ENCODE measurements at places on chromosomes 2 and 18.

GRCh38 chr2:169393068-169393590 lies 30.8 kb upstream of the LRP2 start:
- DNase-seq = no peak

DNA sequence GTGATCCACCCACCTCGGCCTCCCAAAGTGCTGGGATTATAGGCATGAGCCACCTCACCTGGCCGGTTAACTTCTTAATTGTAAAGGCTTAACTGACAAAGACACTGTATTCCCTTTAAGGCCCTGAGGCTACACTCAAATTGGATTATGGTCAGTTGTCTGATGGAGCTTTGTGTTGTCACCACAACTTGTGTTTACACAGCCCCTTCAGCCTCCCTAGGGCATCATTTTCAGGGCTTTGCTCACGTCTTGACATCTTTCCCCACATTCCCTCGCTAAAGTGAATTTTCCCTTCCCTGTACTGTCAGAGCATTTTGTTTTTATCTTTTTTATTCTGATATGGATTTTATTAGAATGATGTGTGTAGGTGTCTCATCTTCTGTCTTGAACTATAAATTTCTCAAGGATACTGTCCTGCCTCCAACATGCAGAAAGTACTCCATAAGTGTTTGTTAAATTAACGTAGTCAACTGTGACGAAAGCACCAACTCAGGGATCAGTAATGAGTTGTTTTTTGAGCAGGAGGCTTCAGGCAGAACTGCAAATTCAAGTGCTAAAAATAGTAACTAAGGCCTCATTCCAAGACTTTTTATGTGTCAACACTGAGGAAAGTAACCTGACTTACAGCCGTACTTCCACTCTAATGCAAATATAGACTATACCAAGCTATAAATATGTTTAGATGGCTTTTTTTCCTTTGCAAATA lies 77.1 kb upstream of the NARS1 start:
- DNase-seq = no peak

GRCh38 chr2:133906396-133906795 lies 338.1 kb upstream of the NCKAP5 start:
- no peak for DNase-seq

DNA sequence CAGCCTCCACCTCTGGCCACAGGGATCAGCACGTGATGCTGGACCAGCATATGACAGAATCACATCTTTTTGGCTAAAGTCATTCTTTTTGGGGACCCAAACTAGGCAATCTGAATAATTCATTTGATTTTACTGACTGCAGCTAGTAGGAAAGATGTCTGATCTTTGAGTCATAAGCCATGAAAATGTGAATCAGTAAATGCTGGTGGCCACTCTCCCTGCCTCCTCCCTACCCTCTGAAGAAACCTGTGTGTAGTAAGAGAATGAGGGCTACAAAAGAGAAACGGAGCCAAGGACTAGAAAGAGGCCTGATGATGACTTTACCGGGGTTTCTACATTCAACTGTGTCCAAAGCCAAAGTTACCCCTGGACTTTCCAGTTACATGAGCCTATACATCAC lies 10.1 kb upstream of the LRPPRC start:
- DNase-seq = no peak

DNA sequence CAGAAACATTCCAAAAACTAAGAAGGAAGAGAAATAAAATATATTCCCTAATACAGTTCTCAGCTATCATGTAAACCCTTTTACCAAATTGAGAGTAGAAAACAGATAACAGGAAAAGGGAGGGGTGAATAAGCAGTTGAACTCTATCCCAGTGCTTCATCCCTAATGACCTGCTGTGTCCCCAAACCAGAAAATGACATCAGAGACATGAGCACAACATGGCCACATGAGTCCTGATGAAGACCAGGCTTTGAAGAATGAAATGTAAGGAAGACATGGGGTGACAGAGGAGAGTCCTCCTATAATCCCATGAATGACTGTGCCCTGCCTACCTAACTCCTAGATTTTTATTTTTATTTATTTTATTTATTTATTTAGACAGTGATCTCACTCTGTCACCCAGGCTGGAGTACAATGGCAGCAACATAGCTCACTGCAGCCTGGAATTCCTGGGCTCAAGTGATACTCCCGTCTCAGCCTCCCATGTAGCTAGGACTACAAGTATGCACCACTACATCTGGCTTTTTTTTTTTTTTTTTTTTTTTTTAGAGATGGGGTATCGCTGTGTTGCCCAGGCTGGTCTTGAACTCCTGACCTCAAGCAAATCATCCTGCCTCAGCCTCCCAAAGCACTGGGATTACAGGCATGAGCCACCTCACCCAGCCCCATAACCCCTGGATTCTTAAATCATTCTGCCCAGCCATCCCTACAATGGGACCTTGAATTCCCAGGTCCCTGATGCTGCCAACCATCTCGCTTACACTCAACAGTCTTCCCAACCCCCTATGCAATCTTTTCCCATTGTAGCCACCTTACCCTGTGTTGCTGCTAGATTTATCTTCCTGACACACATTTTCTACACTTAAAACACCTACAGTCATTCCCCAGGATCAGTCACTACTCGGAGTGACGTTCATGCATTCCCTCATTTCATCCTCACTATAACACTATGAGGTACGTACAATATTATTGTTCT lies 64.5 kb downstream of the ANKRD44 start:
- no peak for DNase-seq

DNA sequence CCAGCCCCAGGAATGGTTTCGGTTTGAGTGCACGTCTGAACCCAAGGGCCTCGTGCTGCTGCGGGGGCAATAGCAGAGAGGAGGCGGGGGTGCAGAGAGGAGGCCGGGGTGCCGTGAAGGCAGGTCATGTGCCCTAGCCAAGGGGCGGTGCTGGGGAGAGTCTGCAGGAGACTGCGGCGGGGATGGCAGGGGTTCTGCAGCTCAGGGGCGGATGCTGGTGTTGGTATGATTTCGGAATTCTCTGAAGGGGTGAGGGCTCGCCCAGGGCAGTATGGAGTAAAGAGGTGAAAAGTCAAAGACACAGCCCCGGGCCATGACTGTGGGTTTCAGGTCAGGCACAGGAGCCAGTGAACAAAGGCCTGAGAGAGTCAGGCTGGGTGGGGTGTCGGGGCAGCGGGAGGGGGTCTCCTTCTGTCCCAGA lies 186.5 kb upstream of the HDAC4 start:
- DNase-seq = no peak

DNA sequence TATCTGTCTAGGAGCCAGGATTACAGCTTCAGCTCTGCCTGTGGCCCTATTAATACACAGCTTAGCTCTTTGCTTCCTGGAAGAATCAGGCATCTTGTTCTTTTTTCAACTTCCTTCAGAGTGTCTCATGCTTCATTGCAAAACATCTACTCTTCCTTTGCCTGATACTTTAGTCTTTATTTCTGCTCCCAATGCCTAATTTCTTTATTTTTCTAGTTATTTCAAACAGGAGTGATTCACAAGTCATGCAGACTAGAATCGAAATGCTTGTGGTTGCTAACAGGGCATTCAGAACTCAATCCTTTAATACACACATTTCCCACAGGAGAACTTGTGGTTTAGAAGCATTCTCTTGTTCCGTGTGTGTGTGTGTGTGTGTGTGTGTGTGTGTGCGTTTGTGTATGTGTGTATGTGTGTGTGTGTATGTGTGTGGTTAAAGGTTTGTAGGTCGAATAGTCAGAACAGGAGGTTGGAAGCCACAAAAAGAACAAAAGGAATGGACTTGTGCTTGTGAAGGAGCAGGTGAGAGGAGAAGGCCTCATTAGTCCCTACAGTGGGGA lies 28.3 kb upstream of the INSIG2 start:
- DNase-seq = no peak

GRCh38 chr2:113075030-113075429 lies 7.3 kb downstream of the IL1F10 start:
- DNase-seq = no peak

DNA sequence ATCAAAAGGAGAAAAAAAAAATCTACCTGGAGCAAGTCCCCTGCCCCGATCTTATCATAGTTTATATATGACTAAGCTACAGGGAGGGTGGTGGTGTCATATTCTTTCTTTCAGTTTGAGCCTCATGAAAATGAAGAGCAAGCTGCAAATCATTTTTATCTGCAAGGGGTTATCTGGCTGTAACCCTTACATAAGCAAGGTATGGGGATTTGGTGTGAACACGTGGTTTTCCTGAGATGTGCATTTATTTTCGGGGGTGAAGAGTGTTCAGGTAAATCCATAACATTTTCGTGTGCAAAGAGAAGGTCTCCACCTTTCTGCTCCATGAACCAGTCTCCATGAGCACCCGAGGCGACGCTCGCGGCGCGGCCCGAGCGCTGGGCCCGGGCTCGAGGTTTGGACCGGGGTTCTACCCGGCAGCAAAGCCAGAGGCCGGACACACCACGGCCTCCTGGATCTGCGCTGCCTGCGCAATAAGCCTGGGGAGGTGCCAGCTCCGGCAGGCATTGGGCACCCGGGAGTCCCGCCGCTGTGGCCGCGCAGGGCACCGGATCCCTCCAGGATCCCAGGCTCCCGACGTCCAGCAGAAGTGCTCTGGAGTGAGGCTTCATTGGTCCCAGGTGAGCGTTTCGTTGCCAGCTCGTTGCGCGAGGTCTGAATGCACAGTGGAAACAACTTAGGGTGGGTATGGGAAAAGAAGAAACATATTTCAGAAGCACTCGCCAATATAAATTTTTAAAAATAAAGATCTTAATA lies 36.1 kb upstream of the GPD2 start:
- DNase-seq = peak; percentile 89

- peak; percentile 82 for DNase-seq
Observed at GRCh38 chr18:111306-112014, 46.9 kb upstream of the USP14 start.

DNA sequence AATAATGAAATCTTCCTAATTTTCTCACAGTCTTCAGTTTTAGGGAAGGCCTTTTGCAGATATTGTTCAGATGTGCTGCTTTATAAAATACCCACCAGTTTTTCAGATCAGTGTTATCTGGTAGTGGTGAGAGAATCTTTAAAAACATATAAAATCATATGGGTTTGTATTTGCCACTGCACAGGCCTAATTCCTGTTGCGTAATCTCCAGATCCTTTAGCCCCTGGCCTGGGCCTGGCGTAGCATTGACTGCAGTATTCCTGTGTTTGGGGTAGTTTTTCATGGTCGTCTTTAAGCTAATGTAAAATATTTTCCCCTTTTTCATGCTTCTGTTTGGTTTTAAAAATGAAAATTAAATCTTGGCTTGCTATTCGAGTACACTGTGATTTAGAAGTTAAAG lies 43.2 kb downstream of the TSHZ1 start:
- no peak for DNase-seq

- no peak for DNase-seq
Observed at GRCh38 chr2:134098321-134098720, 155.6 kb upstream of the MGAT5 start.

GRCh38 chr2:67567886-67568285 lies 170.8 kb downstream of the ETAA1 start:
- DNase-seq = no peak

- no peak for DNase-seq
Observed at GRCh38 chr18:60358516-60358915, 14.1 kb downstream of the MC4R start.

- no peak for DNase-seq
Observed at GRCh38 chr2:208366215-208367127, 40.1 kb upstream of the PTH2R start.

DNA sequence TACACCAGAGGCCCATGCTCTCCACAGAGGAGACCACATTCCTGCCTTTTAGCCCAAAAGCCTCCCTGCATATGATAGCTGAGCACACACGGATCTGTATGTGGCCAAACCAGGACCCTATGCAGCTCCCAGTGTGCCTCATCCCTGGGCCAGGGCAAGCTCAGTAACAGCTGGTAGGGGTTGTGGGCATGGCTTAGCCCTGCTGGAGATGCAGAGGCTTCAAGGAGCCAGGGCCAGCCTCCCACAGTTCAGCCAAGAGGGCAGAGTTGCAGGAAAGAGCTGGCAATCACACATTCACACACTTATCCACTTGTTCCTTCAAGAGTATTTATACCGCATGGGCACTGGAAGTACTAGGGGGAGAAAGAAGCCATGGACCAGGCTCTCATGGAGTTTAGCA lies 1.6 kb upstream of the LIMS2 start:
- no peak for DNase-seq

- DNase-seq = no peak
Observed at GRCh38 chr2:170467568-170468422, 247.3 kb upstream of the SP5 start.

DNA sequence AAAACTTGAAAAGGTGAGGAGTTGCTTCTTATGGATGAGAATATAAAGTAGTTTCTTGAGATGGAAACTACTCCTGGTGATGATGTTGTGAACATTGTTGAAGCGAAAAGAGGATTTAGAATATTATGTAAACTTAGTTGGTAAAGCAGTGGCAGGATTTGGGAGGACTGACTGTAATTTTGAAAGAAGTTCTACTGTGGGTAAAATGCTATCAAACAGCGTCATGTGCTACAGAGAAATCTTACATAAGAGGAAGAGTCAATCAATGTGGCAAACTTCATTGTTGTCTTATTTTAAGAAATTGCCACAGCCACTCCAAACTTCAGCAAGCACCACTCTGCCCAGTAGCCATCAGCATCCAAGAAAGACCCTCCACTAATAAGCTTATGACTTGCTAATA lies 112.9 kb upstream of the ZEB2 start:
- DNase-seq = no peak
